ENCODE measurements at places on chromosomes 4 and X.

GRCh38 chrX:40055495-40055894, 42.3 kb downstream of the BCOR start:
- DNase-seq = no peak

- no peak for DNase-seq
Observed at GRCh38 chr4:74456849-74457395, 12.0 kb downstream of the AREG start.

DNA sequence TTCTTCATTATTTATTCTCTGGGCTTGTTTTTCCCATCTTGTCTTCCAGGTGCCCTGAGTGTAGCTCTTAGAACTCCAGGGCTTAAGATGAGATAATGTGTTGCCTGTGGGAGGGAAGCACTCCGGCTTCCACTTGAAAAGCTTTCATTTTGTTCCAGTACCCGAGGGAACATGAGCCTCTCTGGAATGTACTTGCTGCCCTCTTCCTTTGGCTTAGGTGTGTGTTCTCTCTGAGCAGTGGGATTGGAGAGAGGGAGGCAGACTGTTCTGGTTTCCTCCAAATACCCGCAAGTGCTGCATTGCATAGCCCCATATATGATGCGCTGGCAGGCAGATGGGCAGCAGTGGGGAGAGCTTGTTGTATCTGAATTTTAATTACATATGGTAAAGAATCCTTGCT, 861 bp upstream of the DTHD1 start:
- no peak for DNase-seq

- no peak for DNase-seq
Observed at GRCh38 chrX:66489339-66489738, 149.5 kb downstream of the EDA2R start.

GRCh38 chr4:98098764-98099163, 44.5 kb downstream of the STPG2 start:
- DNase-seq = no peak

DNA sequence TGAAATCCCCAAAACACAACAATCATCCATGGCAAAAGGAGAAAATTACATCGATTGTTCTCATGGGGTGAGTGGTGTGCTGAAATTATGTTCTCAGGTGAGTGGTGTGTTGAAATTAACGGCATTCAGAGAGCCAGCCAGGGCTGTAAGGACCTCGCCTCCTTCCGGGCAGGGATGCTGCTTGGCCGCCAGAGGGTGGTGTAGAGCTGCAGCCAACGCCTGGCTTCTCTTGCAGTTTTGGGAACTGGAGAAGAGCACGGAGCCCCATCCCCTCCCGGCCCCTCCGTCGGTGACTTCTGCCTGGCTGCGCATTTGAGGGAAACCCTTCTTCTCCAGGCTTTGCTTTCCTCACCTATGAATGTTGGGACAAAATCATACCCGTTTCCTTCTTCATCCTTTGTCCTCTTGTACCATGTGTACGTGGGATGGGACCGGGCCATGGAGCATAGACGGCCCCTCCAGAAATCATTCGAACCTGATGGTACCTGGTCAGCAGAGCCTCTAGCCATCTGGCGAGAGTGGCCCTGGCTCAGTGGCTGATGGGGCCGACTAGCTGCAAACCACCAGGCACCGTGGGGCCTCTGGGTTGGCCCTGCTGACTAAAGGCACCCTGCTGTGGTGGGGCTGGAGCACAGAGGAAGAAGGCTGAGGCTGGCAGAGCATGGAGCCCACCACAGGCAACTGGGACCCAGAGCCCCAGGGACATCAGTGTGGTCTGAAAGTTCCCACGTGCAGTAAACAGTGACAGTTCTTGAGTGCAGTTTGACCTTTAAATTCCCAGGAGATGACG, 28.4 kb downstream of the TRMT44 start:
- DNase-seq = peak; percentile 6

DNA sequence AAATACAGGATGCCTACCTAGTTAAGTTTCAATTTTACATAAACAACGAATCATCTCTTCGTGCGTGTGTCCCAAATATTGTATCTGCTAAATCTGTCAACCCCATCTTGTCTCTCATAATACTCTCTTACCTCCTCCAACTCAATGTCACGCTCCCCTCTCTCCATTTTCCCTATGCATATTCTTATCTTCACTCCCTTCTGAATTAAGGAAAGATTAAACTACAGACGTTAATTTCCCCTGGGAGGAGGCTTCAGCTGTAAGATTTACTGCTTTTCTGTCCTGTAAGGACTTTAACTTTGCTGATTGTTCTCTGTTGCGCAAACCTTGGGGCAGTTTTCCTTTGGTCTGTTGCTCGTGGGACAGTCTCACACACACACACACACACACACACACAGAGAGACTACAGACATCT, 455 bp upstream of the ABCB7 start:
- no peak for DNase-seq

GRCh38 chr4:10079912-10080588, 36.5 kb downstream of the WDR1 start:
- DNase-seq = no peak

GRCh38 chrX:72029483-72030411, 102.0 kb downstream of the RTL5 start:
- DNase-seq = peak; percentile 75

GRCh38 chrX:23822397-23822796, 39.4 kb downstream of the SAT1 start:
- no peak for DNase-seq

DNA sequence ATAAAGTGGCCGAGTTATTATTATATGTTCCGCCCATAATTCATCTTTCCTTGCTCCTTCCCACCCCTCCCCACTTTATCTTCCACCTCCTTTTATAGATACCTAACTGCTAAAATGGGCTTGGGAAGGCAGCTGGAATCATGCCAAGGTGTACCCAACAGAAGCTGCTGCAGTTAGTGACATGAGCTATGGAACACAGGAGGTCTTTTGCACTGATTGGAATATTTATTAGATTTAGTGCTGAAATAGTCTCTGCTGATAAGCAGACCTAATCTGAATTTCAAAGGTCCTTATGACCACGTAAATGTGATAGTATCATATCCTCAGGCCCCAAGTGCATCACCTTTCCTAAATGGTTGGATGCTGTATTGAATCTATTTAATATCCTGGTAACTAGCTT, 64.9 kb downstream of the HMGB2 start:
- no peak for DNase-seq

Measured in fibroblast of skin of left biceps (primary cell).